ENCODE measurements at places on chromosomes 11 and 22.

GRCh38 chr11:119094816-119095065, 6.9 kb downstream of the DPAGT1 start:
- H3K36me3 ChIP-seq: peaks cover 10% of the 10 kb centered on the region
- DNase-seq: peak; percentile 93
- peaks cover 24% of the 10 kb centered on the region for H3K4me1 ChIP-seq
- H3K27ac ChIP-seq: peak overlapping the region; percentile 96
- no peaks in the 10 kb centered on the region for H3K27me3 ChIP-seq

DNA sequence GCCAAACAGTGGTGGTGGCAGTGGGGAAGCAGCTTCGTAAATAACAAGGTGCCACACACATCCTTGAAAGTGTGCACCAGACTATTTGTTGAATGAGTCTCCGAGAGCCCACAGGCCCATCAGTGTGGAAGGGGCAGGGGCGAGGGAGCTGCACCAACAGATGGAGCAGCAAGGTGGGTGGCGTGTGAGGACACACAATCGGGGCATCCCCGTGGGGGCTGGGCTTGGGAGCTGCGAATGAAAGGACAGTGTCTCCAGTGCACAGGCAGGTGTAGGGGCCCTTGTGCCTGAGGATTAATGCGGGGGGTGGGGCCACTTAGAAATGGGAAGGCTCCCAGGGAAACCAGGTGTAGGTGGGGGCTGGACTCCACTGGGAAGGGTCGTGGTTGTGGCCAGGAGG, 2.8 kb downstream of the NRXN2 start:
- H3K36me3 ChIP-seq: no peaks in the 10 kb centered on the region
- H3K4me3 ChIP-seq: no peak overlapping the region
- DNase-seq: no peak
- H3K27ac ChIP-seq: no peak overlapping the region
- H3K4me1 ChIP-seq: peaks cover 12% of the 10 kb centered on the region

GRCh38 chr22:39729141-39729934, 158.8 kb downstream of the CACNA1I start:
- no peak overlapping the region for H3K27ac ChIP-seq
- no peak for DNase-seq
- no peak overlapping the region for H3K4me3 ChIP-seq
- no peaks in the 10 kb centered on the region for H3K27me3 ChIP-seq

DNA sequence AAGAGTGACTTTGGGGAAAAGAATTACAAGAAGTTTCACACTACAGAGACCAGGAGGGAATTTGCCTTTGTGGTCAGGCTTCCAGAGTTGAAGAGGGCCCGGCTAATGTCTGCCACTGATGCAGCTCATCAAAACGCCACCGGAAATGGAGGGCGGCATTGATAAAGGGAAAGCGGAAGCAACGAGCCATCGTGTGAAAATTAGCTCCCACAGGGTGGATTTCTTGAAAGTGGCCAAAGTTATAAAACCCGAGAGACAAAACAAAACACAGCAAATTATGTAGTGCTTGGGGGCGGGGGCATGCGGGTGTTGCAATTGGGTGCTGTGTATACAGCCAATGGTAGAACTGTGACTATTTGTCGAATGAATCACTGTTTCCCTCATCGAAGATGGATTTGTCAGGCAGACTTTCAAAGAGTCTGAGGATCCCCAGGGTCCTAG, 113.0 kb downstream of the ADAMTS15 start:
- no peak for DNase-seq
- H3K27me3 ChIP-seq: no peaks in the 10 kb centered on the region

Measured in upper lobe of left lung (tissue), 6 donors.